ENCODE measurements at places on chromosomes 2 and 18.

DNA sequence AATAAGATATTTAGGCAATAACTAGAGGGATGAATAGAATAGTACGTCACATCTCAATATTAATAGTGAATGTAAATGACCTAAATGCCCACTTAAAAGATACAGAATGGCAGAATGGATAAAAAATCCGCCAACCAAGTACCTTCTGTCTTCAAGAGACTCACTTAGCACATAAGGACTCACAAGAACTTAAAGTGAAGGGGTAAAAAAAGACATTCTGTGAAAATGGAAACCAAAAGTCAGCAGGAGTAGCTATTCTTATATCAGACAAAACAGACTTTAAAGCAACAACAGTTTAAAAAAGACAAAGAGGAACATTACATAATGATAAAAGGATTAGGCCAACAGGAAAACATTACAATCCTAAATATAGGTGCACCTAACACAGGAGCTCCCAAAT is 56.7 kb upstream of the DSC1 start:
- DNase-seq, result no peak

- no peak for DNase-seq
These were observed 95.9 kb upstream of the RMDN2 start for GRCh38 chr2:37829202-37829601.

GRCh38 chr2:37098416-37099118 is 14.2 kb downstream of the GPATCH11 start:
- no peak for DNase-seq

GRCh38 chr2:37283207-37283606 is 41.4 kb downstream of the PRKD3 start:
- no peak for DNase-seq

DNA sequence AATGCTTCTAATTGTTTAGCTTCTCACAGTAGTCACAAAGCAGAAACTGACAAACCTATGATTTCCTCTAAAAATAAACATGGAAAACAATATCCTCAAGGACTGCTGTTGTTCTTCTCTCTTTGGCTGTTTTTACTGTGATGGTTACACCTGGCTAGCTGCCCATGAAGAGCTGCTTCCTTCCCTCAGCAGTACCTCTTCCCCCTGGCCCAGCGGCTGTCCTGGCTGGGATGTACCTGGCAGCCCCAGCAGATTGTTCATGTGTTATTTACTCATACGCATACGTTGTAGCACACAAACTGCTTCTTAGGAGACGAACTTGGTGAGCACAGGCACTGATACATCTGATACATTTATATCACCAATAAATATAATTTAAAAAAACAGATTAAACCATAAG is 27.4 kb downstream of the NEMP2 start:
- DNase-seq, result no peak

GRCh38 chr18:4581966-4582365 is 126.9 kb upstream of the DLGAP1 start:
- DNase-seq, result no peak

GRCh38 chr2:48292393-48292792 is 237.6 kb upstream of the STON1 start:
- no peak for DNase-seq

DNA sequence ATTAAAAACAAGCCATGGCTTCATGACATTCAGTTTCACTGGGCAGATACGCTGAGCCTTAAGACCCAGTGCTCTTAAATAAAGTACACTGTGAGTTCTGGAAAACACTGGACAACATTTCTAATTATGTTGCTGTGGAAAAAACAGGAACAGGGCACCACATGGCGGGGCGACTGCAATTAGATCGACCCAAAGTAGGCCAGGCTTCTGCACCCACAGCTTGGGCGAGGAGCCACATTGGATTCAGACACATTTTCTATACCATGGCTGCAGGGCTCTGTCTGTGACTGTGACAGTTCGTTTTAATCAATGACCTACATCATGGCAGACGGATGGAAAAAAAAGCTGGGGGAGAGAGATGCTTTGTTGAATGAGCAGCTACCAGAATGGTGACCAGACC is 227.2 kb upstream of the HS6ST1 start:
- no peak for DNase-seq

GRCh38 chr18:644395-645004 is 13.0 kb upstream of the TYMS start:
- peak; percentile 48 for DNase-seq

- no peak for DNase-seq
These were observed 229.2 kb upstream of the TFPI start for GRCh38 chr2:187783446-187783845.

- DNase-seq, result no peak
These were observed 10.8 kb upstream of the MAPRE2 start for GRCh38 chr18:35030277-35030989.

- DNase-seq, result no peak
These were observed 320.4 kb downstream of the CMPK2 start for GRCh38 chr2:6545336-6545735.

DNA sequence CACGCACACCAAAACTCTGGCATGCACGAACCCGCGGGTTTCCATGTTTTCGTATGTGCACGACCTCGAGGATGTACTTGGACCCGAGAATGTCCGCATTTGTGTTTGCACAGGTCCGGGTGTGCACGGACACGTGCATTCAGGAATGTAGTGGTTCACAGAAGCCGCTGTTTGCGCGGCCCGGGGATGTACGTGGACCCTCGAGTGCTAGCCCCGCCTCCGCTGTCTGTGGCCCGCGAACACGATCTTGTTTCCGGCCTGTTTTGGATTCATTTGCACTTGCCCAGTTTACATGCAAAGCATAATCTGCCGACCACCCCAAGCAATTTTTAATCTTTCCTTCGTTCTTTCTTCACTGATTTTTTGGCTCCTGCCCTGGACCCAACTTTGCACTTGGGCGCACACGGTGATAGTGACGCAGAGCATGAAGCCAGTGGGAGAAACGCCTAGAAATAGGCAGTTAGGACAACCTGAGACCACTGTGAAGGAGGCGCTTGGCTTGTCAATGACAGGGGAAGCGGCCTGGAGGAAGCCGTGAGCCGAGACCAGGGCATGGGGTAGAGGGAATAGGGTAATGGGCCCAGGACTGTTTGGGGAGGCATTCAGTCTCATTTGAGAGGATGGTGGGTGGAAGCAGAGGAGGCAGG is 45.4 kb upstream of the PTMA start:
- DNase-seq, result no peak

DNA sequence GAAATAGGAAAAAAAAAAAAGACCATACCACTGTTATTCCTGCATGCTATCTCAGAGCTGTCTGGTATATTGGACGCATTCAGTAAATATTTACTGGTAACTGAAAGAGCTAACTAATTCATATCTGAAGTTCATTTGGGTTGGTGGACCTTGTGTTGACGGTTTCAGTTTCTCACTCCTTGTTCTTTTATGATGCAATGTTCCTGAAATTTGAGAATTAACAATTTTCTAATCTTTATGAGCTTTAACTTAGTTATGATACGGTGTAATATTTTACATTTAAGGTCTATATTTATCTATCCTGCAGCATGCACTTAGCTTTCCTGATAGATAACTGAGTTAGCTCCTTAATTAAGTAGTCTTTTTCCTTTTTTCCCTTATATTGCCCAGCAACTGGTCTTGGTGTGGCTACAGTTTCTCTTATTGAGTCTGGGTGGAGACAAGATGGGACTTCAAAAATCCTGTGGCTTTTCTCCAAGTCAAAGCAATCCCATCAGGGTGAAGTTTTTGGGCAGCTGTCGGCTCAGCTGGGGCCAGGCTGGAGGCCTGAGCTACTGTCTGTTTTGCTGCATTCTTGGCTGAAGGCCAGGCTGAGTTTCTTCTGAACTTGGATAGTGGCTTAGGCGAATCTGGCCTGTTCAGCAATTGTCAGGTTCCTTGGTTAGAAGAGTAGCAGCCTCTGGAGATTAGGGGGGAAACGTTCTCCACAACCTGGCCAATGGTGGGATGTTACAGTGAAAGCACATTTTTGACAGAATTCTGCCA is 78.4 kb upstream of the MEX3C start:
- no peak for DNase-seq

- DNase-seq, result no peak
These were observed 195.1 kb upstream of the LRP1B start for GRCh38 chr2:142325870-142326269.

- DNase-seq, result peak; percentile 88
These were observed 49.0 kb downstream of the PLEKHB2 start for GRCh38 chr2:131154071-131154531.

DNA sequence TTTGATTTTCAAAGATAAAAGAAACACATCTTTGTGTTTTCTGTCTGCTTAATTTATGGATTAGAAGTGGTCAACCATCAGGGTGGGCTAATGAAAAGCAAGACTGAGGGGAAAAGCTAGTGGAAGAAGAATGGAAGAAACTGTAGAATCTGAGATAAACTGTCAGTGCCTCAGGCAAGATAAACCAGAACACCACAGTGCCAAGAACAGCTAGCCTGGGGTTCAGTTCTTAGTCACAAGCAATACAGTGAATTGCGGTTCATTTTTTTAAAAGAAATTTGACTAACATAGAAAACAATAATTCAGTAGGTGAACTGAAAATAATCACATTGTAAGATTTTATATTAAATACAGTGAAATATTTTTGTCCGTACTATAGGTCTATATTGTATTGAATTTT is 22.0 kb upstream of the LNPK start:
- DNase-seq, result no peak

GRCh38 chr2:235320326-235320725 is 173.5 kb upstream of the AGAP1 start:
- no peak for DNase-seq

- DNase-seq, result no peak
These were observed 50.5 kb upstream of the HS6ST1 start for GRCh38 chr2:128369108-128369555.

GRCh38 chr2:158312981-158313380 is 143.6 kb downstream of the CCDC148 start:
- no peak for DNase-seq

- DNase-seq, result no peak
These were observed 183.3 kb downstream of the LTBP1 start for GRCh38 chr2:33130054-33130447.

GRCh38 chr2:7612969-7613368 is 695.8 kb downstream of the RNF144A start:
- DNase-seq, result no peak

- DNase-seq, result no peak
These were observed 91.1 kb downstream of the ITSN2 start for GRCh38 chr2:24269265-24269664.

DNA sequence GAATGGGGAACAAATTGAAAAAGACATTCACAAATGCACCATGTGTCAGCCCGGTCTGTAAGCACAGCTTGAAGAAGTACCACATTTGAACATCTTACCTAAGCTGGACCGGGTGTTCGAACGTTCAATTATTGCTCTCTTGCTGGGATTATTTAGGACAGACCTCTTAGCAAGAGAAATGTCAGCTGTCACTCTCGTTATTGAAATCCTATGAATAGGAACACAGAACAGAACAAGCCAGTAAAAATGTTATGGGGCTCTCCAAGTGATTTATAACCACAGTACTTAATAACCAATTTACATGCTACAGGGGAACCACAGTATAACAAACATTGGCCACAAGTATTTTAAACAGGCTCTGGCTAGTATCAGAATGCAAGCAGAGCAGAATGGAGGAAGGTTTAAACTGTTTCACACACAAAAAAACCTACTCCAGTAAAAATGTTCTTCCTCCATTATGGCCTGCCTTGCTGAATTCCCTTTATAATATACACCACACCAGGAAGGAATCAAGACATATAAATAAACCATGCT is 32.5 kb upstream of the ARL5A start:
- no peak for DNase-seq

- DNase-seq, result no peak
These were observed 22.9 kb downstream of the SH3BP4 start for GRCh38 chr2:234974501-234975385.

DNA sequence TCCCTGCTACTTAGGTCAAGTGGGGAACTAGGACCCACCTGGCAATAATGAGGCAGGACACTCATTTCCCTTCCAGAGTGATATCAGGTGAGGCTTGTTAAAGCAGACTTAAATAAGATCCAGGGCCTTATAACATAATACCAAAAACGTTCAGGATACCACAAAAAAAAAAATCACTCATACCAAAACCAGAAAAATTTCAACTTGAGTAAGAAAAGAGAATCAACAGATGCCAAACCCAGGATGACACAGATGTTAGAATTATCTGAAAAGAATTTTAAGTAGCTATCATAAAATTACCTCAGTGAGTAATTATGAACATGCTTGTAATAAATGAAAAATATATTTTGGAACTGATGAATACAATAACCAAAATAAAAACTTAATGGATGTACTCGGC is 255.6 kb upstream of the OSR1 start:
- DNase-seq, result no peak

DNA sequence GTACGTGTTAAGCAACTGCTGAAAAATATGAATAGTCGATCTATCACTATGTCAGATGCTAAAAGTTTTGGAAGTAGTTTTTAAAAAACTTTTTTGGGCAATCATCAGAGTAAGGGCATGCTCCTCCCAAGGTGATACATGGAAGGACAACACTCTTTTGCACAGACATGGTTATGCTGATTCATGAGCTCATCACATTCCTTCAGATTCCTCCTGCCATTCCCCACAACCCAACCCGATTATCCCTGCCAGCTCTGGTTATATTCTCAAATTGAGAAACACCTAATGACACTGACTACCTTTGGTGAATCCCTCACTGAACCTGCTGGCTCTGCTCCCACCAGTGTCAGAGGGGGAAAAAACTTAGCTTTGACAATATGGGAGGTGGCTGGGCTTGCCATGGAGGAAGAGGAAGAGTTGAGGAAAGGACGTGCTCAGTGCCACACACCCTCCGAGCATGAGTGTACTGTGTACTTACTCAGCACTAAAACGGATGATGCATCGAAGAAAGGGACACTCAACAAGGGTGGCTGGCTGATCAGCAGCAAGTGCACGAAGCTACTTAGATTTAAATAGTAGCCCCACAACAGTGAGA is 83.9 kb upstream of the RNU4ATAC start:
- no peak for DNase-seq

- no peak for DNase-seq
These were observed 1052.3 kb upstream of the ZEB2 start for GRCh38 chr2:145572238-145572637.

DNA sequence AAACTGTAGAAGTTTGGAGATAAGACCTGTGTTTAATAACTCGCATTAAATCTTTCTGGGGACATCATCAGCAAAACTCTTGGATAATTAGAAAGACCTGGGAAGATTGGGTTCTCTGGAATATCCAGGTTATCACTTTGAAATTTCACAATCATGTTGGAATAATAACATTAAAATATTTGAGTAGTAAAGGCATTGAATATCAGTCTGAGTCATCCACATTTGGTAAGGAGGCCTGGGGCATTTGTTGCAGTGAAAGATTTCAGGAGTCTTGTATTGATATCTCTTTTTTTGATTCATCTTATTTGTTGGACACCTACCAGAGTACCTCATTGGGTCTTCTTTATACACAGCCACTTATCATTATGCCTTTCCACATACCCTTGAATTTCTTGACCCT is 95.9 kb downstream of the EPB41L5 start:
- no peak for DNase-seq

DNA sequence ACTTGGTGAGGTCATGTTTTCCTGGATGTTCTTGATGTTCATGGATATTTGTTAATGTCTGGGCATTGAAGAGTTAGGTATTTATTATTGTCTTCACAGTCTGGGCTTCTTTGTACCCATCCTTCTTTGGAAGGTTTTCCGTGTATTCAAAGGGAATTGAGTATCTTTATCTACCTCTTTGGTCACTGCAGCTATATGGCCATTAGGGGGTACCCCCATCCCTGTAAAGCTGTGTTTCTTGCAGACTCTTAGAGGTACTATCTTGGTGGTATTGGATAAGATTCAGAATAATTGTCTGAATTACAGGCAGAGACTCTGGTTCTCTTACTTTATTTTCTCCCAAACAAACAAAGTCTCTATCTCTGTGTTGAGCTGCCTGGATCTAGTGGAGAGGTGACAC is 401.6 kb upstream of the FSIP2 start:
- no peak for DNase-seq
